ENCODE measurements at places on chromosomes 7 and 10.
A peak's percentile ranks its signal among the peaks of the same experiment; 100 is the strongest.

- DNase-seq = no peak
Measured at GRCh38 chr10:3704565-3705325, 80.3 kb downstream of the KLF6 start.

DNA sequence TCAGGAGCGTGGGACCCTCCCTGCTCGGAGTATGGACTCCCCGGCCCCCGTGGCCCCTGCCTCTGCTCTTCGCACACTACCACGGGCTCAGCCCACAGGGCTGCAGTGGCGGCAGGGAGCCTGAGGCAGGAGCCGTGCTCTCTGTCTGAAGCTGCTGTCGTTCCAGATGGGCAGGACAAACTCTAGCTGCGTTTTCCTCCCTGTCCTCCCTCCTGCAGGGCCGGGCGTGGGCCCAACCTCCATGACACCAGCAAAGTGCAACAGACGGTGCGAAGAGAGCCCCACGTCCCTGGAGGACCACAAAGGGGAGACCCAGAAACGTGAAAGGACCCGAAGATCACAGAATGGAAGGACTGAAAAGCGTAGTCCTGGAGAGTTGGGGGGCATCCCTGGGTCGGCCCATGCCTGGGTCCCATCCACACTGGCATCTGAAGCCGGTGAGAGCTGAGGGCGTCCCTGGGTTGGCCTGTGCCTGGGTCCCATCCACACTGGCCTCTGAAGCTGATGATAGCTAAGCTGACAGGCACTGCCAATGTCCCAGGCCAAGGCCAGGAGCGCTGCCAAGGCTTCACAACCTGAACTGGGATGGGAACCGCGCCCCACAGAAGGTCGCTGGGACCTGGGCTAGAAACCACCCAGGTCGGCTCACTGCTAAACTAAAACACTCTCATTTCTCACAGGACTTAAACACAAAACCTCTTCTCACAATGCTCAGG lies 267.0 kb downstream of the MAD1L1 start:
- DNase-seq = no peak

GRCh38 chr7:111172564-111173257 lies 81.8 kb downstream of the LRRN3 start:
- DNase-seq = no peak

DNA sequence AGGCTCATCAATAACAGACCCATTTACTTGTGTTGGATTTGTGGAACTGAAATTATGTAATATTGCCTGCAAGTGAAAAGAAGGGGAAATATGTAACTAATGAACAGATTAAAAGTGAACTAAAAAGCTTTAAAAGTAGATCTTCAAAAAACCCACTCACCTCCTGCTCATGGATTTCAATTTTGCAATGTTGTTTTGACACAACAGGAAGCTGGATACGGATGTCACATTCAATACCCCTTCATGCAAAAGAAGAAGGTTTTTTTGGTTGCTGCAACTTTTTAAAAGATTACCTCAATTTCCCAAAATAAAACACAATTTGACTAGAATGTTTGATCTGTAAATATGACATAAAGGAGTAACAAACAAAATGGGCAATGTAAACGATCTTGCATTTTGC lies 3.3 kb downstream of the MKI67 start:
- no peak for DNase-seq

- no peak for DNase-seq
Measured at GRCh38 chr10:117638200-117638599, 95.7 kb downstream of the EMX2 start.

DNA sequence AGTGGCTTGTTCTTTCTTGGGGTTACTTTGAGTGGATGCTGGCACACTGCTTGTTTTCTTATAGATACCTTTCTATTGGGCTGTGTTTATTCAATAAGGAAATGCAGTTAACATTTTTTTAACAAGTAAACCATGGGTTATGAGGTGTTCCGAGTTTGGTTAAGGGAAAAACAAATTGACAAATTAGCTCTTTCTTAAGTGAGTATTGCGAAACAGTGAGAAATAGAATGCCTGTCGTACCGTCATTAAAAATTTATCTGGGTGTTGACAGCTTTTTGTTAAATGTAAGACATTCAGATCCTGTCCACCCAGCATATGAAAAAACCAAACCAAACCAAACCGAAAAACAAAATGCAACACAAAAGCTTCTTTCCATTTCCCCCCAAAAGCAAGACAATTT lies 6.2 kb downstream of the CUX1 start:
- DNase-seq = no peak

DNA sequence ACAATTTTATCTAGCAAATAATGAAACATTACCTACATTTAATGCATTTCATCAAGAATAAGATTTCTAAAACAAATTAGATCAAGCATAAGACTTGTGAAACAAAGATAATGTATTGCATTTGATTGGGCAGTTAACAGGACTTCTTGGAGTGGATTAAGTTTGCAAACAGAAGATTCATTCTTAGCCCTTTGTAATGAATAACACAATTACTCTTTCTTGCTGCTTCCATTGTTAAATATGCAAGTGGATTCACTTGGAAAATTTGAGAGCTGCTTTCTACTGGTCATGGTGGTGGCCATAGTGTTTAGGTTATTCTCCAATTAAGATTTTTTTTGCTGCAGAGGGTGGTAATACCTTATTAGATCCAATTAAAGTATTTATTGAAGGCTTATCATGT lies 6.0 kb downstream of the PPP1R9A start:
- no peak for DNase-seq

- peak; percentile 3 for DNase-seq
Measured at GRCh38 chr7:159144758-159145489, at the start of gene VIPR2. Gene VIPR2 (minus strand): TSS chr7:159144867. CDS start chr7:159144771, 96 bp downstream.

DNA sequence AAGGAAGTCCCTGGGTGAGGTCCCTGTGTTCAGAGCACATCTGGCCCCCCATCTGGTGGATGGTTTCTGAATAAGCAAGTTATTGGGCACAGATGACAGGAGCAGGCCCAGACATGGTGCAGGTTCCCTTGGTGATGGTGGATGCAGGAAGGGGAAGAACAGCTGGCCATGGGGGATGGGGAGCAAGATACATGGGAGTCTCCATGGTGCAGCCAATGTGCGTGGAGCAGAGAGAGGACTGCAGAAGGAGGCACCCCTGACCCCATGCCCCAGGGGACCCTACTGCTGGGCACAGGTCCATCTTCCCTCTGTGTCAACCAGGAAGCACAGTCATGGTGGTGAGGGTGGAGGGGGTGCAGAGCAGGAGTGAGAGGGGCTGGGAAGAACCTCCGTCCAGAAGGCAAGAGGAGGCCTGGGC lies 43.8 kb upstream of the RABGEF1 start:
- no peak for DNase-seq

GRCh38 chr7:138001529-138002095 lies at the start of gene CREB3L2:
Gene CREB3L2 (minus strand): TSS chr7:138002086. CDS start chr7:138001705, 381 bp downstream.
- peak; percentile 58 for DNase-seq

GRCh38 chr10:34200355-34200901 lies 614.7 kb downstream of the PARD3 start:
- no peak for DNase-seq

GRCh38 chr7:106127984-106128780 lies 16.1 kb upstream of the SYPL1 start:
- no peak for DNase-seq

DNA sequence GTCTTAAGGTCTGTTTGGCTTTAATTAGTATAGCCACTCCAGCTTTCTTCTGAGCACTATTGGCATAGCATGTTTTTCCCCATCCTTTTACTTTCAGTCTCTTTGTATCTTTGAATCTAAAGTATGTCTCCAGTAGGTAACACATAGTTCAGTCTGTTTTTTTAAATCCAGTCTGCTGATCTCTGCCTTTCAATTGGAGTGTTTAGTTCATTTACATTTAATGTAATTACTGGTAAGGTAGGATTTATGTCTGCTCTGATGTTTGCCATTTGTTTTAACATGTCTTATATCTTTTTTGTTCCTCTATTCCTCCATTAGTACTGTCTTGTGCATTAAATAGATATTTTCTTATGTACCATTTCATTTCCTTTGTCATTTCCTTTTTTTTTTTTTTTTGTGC lies 72.5 kb downstream of the EXOC6 start:
- DNase-seq = no peak

DNA sequence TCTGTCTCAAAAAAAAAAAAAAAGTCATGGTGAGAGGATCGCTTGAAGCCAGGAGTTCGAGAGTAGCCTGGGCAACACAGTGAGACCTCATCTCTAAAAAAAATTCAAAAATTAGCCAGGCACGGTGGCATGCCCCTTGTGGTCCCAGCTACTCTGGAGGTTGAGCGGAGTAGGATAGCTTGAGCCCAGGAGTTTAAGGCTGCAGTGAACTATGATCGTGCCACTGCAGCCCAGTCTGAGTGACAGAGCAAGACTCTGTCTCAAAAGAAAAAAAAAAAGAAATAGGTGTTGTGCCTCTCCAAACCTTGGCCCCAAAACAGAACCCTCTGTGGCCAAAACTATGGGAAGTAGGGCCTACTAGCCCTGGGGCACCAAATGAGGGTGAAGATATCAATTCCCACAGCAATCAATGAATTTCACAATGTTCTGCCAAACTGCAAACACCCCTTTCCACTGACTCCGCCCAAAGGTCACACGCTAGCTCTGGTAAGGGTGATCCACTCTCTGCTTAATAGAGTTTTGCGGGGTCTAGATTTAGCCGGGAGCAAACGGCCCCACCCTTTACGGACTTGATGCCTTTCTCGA lies 16.9 kb downstream of the SSC4D start:
- DNase-seq = no peak

DNA sequence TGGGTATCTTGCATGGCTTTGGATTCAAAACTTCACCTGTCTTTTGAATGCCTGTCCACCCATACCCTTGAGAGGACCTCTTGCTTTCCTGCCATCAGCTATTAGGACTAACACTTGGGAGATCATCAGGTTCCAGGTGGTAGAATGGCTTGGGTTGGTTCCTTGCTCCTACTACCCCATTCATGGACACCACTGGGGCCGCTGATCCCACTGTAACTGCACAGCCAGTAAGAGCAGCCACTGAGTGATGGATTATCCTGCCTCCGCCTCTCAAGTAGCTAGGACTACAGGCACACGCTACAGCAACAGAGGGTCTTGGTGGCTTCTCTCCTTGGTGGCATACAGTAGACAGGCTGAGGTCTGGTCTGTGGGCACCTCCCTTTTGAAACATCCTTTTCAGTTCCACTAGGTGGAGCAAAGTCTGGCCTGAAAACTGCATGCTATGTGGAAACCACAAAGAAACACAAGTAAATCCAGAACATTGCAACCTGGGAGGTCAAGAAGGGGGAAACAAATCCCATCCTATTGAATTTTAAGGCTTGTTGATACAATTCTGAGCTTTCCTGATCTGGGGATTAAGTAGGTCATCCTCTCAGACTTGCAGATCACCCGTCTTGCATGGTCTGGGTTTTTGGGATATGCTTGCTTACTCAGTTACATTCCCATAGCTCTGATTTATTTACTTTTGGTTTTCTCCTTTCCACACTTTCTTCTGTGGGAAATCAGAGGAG lies 9.4 kb downstream of the WBP1L start:
- DNase-seq = no peak

DNA sequence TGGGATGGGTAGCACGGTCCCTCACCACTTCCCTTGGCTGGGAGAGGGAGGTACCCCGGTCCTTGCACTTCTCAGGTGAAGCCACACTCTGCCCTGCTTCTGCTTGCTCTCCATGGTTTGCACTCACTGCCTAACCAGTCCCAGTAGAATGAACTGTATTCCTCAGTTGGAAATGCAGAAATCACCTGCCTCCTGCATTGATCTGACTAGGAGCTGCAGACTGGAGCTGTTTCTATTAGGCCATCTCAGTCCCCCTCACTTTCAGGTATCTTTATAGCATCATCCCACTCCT lies 264.9 kb downstream of the ZWINT start:
- DNase-seq = no peak

DNA sequence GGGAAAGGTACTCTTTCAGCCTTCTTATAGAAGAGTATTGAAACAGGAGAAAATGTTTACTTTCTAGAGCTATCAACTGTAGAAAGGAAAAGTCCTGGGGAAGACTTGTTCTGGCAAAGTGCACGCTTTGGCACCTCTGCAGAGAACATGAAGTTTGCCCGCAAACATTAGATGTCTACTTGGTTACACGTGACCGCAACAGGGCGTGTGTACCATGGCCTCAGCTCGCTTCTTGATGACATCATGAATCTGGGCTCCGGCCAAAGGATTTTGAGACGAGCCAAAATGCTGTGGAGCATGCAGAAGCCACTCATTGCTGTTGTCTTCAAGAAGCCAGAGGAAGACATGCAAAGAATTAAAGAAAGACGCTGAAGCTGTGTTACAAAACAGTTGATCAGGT lies 8.6 kb upstream of the TAS2R60 start:
- DNase-seq = no peak

GRCh38 chr7:1853431-1853985 lies 183.4 kb downstream of the ELFN1 start:
- no peak for DNase-seq

- no peak for DNase-seq
Measured at GRCh38 chr7:15461576-15461975, 100.2 kb downstream of the AGMO start.

GRCh38 chr7:66894463-66895080 lies 26.5 kb upstream of the TMEM248 start:
- no peak for DNase-seq

DNA sequence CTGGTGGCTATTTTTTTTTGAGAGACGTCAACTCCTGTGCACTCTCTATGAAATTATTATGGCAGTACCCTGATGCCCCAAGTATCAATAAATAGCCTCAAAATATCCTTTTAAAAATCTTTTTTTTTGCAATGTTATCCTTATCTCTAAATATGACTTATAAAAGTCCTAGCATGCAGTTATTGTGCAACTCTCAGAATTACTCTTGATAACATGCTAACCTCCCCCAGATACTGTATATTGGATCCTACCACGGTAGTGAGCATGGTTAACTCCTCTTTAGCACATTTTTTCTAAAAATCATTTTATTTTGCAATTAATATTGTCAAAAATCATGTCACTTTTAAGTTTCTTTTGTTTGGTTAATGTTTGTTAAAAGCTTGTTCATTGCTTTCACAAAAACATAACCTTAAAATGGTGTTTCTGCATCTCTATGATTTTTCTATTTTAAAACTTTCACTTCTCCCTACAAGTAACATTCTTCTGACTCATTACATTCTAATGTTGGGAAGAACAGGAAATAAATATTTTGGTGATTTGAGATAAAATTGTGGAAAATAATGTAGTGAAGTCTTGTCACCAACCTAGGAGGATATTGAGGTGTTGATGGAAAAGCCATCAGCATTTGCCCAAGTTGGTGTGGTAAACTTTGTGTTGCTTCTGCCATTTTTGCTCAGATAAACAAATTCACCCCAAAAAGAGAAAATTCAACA lies 42.1 kb upstream of the ADRA2A start:
- no peak for DNase-seq

Data from stimulated activated CD4-positive, alpha-beta T cell treated with anti-CD3 and anti-CD28 coated beads, Interleukin-4, amount 100 ng/mL, for 48 hours (primary cell).